Natural killer cell (primary cell): ENCODE measurements at places on chromosomes 7 and 10. TPM values are rescaled to one million over a fixed set of nuclear protein-coding genes. Genes with fewer than 3 reads are reported as not detected.

Gene PODXL
- total RNA-seq = 1.4 TPM

Gene AKR1C4
- total RNA-seq = not detected

GRCh38 chr10:109173937-109174336 is 749.4 kb downstream of the XPNPEP1 start:
- no peaks in the 10 kb centered on the region for H3K36me3 ChIP-seq
- H3K4me3 ChIP-seq = no peak overlapping the region
- no peaks in the 10 kb centered on the region for H3K27me3 ChIP-seq
- no peak overlapping the region for H3K27ac ChIP-seq
- H3K4me1 ChIP-seq = no peaks in the 10 kb centered on the region

DNA sequence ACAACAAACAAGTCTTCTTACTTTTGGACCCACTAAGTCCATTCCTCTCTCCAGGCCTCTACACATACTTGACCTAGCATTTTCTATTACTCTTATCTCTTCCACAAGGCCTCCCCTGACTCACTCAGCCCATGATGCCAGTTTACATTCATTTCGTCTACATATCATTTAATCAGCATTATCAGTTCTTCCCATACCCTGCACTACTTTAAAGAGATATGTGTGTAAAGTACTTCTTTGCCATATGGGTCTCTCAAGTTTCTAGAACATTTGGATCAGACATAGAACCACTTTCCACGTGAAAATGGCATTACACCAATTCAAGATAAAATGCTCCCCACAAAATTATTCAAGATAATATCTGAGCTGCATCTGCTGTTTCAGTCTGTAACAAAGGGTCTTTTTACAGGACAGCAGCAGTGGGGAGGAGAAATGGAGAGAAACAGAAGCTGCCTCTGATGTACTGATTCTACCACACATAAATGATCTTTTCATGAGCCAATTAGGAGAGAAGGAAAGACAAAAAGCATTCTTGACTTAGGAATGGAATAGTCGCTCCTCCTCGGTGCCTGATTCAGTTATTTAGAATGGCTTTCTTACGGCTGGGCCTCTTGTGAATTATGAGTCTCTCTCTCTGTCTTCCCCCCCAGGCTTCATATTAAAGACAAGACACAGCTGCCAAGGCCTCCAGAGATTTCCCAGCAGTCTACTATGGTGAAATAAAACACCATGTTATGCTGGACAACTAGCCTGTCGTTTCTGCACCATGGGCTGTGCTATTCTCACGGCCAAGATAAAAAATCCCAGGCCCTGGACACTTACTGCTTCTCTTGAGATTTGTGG is 46.9 kb upstream of the SEPTIN7 start:
- no peaks in the 10 kb centered on the region for H3K4me1 ChIP-seq
- no peaks in the 10 kb centered on the region for H3K27me3 ChIP-seq
- no peak overlapping the region for H3K27ac ChIP-seq
- DNase-seq = no peak
- H3K36me3 ChIP-seq = no peaks in the 10 kb centered on the region

GRCh38 chr10:113739031-113739430 is 12.5 kb upstream of the PLEKHS1 start:
- H3K27me3 ChIP-seq = no peaks in the 10 kb centered on the region
- no peaks in the 10 kb centered on the region for H3K36me3 ChIP-seq
- no peaks in the 10 kb centered on the region for H3K4me1 ChIP-seq
- no peak overlapping the region for H3K27ac ChIP-seq
- DNase-seq = no peak
